Fibroblast of mammary gland (primary cell): ENCODE measurements at places on chromosomes 2 and 18.
A peak's percentile ranks its signal among the peaks of the same experiment; 100 is the strongest.

GRCh38 chr18:48827291-48828193 is 123.2 kb downstream of the SMAD7 start:
- peak; percentile 57 for DNase-seq

DNA sequence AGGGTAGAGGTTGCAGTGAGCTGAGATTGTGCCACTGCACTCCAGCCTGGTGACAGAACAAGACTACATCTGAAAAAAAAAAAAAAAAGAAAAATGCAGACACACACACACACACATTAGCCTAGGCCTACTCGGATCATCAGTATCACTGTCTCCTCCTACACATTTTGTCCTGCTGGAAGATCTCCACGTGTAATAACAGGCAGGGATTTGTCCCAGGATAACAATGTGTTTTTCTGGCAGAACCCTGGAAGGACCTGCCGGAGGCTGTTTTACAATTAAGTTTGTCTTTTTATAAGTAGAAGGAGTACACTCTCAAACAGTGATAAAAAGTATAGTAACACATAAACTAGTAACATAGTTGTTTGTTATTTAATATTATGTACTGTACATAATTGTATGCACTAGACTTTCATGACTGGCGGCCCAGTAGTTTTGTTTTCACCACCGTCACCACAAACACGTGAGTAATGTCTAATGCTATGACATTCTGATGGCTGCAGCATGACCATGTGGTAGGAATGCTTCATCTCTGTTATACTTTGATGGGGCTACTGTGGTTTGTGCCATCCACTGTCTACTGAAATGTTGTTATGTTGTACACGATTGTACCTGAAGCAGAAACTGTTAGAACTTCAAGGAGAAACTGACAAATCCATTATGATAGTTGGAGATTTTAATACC is 130.6 kb downstream of the ATP9B start:
- DNase-seq, result peak; percentile 46

DNA sequence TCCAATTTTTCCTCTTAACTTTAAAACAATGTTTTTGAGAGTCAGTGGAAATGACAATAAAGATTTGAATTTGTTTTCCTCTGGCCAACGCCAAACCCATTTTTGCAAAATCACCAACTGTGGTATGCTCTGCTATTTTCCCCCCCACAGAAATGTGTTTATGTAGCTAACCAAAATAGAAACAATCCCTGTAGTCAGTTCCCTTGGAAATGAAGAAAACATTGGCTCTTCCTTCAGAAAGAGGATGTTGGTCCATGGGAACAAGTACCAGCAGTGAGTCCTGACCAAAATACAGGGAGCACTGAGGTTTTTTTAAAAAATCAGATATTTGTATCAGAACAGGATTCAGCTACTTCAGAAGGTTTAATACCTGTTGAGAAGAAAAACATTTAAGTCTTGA is 65.3 kb downstream of the SLC40A1 start:
- no peak for DNase-seq

DNA sequence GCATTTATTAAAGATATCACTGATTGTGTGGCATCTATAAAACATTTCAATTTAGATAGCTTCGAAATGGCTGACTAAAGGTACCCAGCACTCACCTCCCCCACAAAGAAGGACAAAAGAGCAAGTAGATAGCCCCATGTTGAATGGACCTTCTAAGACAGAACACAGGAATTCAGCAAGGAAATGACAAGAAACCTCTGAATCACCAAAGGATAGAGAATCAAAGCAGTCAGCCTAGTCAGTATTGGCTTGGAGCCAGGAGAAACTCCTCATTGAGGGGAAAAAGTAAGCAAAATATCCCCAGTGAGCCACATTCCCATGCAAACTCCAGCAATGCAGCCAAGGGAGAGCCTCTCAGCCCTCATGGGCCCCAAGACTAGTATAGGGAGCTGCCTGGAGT is 113.7 kb downstream of the BARD1 start:
- DNase-seq, result no peak
